ENCODE measurements at places on chromosomes 6 and 20.

- no peak for DNase-seq
These were observed 380.0 kb upstream of the MARCKS start for GRCh38 chr6:113476937-113477839.

DNA sequence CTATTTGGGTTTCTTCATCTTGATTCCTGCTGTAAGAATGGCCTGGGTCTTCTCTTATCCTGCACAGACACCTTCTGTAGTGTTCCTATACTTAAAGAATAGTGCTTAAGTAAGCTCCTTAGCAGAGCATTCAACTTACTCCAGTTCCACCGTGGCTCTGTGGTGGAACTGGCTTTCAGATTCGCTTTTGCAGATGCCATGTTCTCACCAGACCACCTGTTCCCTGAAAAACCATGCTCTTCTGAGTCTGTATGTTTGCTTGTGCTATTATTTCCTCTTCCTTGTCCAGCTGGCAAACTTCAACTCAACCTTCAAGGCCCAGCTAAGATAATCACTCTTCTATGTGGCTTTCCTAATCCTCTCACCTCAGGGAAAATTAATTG lies 4.9 kb downstream of the ELMO2 start:
- peak; percentile 68 for DNase-seq

DNA sequence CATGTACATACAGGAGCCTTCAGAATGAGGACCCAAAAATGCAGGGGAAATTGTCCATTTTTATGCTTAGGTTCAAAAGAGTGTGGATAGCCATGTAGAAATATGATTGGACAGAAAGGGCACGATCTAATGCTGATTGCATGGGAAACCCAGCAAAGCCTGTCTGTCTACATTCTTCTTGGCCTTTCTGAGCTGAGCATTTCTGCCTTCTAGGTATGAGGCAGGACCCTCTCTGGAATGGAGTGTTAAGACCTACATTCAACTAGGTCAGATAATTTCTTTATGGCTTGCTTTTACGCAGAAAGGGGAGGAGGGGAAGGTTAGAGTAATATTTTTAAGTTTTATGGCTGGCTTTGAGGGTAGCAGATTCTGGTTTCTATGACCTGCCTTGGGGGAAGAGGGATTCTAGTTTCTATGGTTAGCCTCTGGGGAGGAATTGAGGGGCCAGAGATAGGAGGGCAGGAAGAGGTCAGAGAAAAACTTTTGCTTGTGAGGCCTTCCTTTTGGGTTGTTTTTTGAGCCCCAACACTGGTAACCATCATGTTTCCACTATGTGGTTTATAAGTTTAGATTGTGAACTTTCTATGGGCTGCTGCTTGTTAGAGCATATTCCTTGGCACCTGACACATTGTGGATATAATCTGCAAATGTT lies 63.5 kb downstream of the LYRM2 start:
- DNase-seq = no peak

DNA sequence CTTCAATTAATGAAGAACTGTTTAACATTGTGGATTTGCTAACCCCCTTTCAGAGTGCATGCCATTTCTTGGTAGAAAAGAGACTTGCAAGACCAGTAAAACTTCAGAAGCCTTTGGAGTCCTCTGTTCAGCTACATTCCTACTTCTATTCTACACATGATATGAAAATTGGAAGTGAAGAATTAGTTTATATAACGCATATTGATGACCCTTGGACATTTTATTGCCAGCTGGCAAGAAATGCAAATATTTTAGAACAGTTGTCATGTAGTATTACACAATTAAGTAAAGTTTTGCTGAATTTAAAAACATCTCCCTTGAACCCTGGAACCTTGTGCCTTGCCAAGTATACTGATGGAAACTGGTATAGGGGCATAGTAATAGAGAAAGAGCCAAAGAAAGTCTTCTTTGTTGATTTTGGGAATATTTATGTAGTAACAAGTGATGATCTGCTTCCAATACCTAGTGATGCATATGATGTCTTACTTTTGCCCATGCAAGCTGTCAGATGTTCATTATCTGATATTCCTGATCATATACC lies 3.3 kb downstream of the TDRD6 start:
- no peak for DNase-seq

- no peak for DNase-seq
These were observed 175.5 kb downstream of the BCAS1 start for GRCh38 chr20:53894707-53895384.

- DNase-seq = no peak
These were observed 58.1 kb upstream of the PLEKHG1 start for GRCh38 chr6:150541576-150541975.

DNA sequence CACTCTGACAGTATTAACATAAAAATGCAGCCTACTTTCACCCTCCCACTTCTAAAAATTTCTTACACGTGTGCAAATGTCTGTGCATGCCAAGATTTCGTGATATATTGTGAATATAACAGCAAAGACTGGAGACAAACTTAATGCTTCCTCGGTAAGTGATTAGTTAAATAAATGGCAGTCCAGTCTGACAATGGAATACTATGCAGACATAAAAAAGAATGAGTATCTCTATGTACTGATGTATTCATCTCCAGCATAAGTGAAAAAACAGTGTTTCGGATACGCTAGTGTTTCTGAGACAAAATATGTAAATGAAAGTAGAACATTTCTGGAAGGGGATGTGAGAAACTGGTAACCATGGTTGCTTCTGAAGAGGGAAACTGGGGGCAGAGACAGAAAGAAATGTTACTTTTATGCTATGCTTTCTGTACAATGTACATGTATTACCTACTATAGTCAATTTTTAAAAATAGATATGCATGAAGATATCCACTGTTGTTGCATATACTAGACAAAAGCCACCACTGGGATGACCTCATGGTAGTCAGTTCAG lies 7.0 kb downstream of the SLC22A23 start:
- DNase-seq = no peak

DNA sequence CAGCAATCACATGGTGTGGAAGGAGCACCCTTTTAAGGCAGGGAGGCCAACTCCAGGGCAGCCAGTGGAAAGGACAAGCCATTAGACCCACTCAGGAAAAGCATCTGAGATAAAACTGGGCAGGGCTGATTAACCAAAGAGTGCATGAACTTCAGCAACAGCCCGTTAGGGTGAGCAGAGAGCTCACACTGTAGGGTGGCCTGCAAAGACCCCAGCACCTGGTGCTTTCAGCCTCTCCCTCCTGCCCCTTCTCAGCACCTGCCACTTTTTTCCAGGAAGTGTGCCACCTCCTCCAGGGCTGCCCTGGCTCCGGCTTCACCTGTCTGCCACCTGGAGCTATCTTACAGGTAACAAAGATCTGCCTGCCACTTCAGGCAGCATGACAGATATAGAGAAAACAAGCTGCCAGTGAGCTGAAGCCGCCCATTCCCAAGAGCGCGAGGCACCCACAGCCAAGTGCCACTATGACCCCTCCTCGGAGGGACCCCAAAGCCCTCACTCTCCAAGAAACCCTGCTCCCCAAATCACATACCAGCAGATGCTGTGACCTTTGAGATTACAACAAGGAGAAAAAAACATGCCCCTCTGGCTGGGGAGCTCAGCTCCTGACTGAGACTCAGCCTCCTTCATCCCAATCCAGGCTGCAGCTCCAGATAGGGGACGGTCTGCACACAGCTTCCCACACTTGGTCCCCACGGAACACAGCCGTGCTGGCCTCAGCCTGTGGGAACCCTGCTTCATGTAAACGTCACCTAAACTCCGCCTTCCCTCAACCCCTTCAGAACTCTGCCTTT lies 71.2 kb downstream of the ABHD12 start:
- no peak for DNase-seq
